ENCODE measurements at places on chromosomes 5 and 9.

- no peak for DNase-seq
Measured at GRCh38 chr9:100447041-100447440, 20.1 kb downstream of the MSANTD3 start.

DNA sequence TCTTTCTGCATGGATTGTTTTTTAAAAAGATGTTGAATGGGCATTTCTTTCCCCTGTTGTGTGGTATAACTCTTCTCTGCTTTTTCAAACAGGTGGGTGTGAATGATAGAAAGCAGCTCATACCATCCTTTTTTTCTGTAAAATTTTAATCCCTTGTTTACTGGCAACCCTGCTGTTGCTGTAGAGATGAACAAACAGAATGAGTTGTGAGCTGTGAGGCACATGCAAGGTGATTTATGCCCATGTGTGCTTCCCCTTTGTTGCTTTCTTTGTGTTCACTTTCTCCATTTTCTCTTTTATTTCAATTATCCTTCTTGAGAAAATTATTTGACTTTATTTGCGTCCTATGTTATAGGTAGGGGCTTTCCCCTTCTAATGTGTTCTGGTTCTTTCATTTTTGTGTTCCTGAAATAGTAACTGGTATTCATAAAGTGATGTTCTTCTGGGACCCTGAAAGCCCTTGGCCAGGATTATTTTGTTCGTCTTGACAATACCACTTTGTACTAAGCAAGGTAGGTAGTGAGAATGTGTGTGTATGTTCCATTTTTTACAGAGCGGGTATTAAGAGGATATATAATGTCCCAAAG, 79.9 kb downstream of the AOPEP start:
- DNase-seq, result no peak

GRCh38 chr9:127887792-127888191, 10.3 kb upstream of the AK1 start:
- DNase-seq, result no peak

DNA sequence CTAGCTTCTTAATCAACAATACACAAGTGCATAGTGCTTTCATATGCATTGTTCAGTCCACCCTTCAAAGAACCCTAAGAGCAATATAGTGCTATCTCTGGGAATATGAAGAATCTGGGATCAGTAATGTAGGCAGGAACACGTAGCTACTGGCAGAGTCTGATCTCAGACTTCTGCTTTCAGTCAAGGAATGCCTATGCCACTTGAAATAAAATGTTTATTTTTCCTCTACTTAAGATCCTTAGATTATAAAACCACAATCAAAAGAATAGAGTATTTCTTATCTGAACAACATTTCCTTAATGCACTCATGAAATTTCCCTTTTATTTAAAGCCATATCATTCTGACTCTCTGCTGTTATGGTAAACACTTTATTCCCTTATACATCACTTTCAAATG, 1407.8 kb upstream of the C9orf72 start:
- no peak for DNase-seq

DNA sequence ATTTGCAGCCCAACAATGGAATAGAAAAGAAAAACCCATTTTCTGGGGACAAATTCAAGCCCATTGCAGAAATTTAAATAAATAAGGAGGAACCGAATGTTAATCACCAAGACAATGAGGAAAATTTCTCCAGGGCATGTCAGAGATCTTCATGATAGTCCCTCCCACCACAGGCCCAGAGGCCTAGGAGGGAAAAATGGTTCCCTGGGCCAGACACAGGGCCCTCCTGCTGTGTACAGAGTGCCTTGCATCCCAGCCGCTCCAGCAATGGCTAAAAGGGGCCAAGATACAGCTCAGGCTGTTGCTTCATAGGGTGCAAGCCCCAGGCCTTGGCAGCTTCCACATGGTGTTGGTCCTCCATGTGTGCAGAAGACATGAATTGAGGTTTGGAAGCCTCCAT, 73.4 kb upstream of the FOXE1 start:
- DNase-seq, result no peak

DNA sequence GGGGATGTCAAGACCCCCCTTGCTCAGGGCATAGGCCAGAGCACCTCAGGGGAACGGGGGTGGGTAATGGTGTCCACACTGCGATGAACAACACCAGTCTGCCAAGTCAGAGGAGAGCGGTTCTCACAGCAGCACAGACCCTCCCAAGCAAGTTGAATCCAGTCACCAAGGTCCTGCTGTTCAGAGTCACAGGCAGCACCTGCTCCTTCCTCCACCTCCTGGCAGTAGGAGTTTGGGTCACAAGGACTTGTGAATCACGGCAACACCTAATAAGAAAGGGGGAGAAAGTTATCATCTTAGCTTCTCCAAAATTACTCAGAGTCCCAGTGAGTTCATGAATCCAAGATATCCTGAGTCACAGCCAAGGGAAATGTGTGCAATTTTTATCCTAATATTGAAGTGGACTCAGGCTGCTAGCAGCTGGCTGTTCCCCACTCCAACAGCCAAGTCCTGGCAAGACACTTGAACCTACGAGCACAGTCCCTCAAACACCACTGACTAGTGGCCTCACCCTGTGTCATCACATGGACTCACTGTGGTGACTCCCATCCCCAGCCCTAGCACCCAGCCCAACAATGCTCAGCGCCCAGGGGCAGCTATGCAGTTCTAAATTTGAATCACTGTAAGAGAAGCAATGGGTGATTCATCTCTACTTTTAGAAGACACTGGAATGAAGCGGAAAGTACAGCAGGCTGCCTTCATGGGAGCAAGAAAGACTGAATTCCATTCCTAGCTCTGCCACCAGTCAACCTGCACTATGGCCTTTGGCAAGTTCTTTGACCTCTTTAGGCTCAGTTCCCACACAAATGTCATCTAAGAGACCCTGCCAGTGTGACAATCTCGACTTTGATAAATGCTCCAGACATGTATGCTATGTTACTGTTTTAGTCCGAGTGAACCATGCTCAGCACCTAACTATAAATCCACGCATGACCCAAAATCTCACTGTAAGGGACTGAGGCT, 113.7 kb downstream of the KLHL3 start:
- DNase-seq, result no peak

DNA sequence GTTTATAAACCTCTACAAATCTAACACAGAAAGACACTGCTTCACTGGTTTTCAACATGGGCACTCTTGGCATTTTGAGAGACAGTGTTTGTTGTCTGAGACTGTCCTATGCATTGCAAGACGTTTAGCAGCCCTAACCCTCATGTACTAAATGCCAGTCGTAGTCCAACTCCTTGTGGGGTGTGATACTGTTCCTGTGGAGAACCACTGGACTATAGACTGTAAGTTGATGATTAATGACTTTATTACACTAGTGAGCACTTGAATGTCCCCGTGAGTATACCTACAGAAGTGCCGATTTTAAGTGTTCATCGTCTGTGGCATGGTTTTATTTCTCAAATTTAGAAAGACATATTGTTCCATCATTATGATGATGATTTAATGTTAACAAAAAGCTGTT, 46.2 kb downstream of the RECK start:
- no peak for DNase-seq

Data from activated CD4-positive, alpha-beta T cell treated with anti-CD3 and anti-CD28 coated beads for 4 hours (primary cell).